ENCODE measurements at places on chromosomes 6 and 20. TPM values are rescaled to one million over a fixed set of nuclear protein-coding genes. Genes with fewer than 3 reads are reported as not detected.

SRMS gene
- not detected for total RNA-seq

PSORS1C1 gene
- 0.22 TPM for total RNA-seq

E2F3 gene
- 4.8 TPM for total RNA-seq

DNA sequence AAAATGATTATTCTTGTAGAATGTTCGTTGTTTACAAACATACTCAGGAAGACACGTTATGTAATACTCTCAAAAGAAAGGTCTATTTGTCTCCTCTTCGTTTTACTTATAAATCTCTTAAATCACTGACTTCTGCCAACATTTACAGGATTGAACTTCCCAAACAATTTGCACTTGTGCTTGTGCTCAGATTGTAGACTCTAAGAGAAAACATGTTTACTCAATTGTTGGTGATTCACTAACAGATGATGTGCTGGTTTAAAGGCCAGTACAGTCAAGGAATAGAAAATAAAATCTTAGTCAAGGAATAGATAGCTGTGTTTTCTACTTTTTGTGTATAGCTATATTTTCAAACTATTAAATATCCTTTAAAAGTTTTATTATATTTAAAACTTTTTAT is 172.8 kb downstream of the GJA1 start:
- peak; percentile 33 for DNase-seq

DNA sequence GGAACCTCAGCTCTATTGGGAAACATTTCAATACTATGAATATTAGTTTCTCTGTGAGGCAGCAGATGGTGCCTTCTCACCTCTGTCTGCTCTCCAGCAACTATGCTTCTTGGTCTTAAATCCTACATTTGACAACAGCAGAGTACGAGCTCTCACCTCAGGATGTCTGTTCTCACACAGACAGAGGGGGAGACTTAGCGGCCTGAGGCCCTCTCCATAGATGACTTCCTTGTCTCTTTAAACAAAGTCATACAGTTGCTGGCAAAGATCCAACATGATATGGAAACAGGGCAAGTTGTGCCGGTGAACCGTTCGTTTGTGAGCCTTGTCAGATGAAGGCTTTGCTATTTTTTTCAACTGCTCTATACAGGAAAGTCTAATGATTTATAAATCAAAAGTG is 43.7 kb upstream of the GABRR1 start:
- DNase-seq, result peak; percentile 12
